ENCODE measurements at places on chromosomes 3 and 15.

DNA sequence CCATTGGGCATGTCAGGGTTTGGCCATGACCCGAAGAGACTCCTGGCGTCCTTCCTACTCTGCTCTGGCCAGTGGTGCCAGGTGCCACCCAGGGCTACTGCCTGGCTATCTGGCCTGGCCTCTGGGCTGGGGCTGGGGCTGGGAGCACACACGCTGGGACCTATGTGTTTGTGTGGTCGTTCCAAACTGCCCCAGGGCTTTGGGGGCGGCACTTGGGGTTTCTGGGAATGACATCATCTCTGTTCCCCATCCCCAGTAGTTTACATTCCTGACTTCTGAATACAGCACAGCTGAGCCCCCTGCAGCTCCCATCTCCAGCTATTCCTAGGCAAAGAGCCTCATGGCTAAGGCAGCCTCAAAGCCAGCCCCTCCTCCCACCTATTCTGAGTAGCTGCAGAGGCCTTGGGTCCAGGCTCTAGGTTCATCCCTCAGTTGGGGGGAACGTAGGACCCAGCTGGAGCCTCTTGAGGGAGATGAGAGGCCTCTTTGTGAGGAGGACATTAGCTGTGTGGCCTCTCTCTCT, 24.3 kb downstream of the PLEKHO2 start:
- DNase-seq, result peak; percentile 40

- no peak for DNase-seq
These were observed 213.0 kb downstream of the SSR3 start for GRCh38 chr3:156341831-156342416.

- no peak for DNase-seq
These were observed 6.4 kb upstream of the ADAM10 start for GRCh38 chr15:58755956-58756355.

GRCh38 chr3:76456322-76456721, 583.6 kb upstream of the ROBO2 start:
- no peak for DNase-seq

- no peak for DNase-seq
These were observed 42.1 kb upstream of the ACTC1 start for GRCh38 chr15:34837246-34838016.

All from hypothalamus (tissue), 51 donors.